Activated CD4-positive, alpha-beta T cell treated with anti-CD3 and anti-CD28 coated beads, Interleukin-10, Interleukin-2, amounts not matched to agents 100 ng/mL and 50 ng/mL, durations not matched to agents 16 hours and 8 hours (primary cell): ENCODE measurements at places on chromosomes 16 and 17.
A peak's percentile ranks its signal among the peaks of the same experiment; 100 is the strongest.

GRCh38 chr17:2090804-2091534, 36.1 kb downstream of the HIC1 start:
- DNase-seq, result no peak

DNA sequence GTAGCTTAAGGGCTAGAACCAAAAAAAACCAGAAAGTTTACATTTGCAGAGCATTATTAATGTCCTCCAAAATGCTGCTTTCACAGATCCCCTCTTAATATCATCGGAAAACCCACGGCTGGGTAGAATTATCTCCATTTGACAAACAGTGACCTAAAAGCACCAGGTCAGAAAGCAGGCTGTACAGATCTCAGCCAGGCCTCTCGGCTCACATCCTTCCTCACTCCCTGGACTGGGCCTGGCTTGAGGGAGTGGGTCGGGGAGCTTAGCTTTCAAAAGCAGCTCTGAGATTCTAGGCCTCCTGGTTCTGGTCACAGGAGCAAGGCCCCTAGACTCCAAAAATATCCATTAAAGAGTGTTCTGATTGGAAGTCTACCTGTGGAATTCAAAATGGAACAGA, 9.1 kb upstream of the SLC12A3 start:
- DNase-seq, result no peak

GRCh38 chr17:67245694-67246402, 852 bp upstream of the HELZ start:
- DNase-seq, result peak; percentile 52

GRCh38 chr17:40432864-40433528, 10.3 kb upstream of the IGFBP4 start:
- DNase-seq, result no peak

DNA sequence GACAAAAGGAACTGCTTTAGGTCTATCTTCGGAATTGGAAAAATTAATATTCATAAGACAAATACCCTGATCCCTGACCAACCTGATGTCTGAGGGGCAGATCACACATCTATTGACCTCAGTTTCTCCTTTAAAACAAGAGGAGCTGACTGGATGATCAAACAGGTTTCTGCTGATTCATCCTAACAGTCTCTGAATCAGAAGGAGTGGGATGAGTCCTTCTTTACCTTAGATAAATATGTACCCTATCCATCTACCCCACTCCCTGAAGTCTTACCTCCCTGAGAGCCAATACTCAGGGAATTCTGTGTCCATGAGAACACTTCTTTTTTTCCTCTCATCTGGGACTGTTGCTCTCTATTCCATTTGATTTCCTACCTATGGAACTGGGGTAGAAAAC, 80.3 kb upstream of the CRHR1 start:
- DNase-seq, result no peak

DNA sequence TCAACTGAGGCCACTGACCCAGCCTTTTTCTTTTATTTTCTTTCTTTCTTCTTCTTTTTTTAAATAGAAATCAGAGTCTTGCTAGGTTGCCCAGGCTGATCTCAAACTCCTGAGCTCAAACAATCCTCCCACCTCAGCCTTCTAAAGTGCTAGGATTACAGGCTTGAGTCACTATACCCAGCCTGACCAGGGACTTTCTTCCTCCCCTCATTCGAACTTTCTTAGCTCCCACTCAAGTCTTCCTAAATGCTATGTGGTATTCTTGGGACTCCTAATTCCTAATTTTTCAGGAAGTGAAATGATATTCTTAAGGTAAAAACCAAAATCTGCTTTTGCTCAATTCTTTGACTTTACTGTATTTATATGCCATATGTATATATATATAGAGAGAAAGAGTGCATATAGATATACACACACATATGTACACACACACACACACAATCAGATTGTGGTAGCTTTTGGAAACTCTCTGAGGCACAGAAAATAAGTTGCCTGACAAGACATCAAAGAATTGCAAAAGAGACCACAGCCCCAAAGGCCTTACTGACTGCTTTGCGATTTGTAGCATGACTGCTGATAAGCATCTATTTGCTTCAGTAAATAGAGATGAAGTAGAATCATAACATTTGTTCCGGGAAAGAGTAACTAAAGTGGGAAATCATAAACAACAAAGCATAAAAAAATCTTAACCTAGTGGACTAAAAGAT, 9.5 kb upstream of the AMZ2 start:
- DNase-seq, result peak; percentile 71

GRCh38 chr17:48283411-48283810, 146.6 kb downstream of the SKAP1 start:
- DNase-seq, result no peak

GRCh38 chr17:77883213-77883650, 75.3 kb upstream of the TNRC6C start:
- no peak for DNase-seq

DNA sequence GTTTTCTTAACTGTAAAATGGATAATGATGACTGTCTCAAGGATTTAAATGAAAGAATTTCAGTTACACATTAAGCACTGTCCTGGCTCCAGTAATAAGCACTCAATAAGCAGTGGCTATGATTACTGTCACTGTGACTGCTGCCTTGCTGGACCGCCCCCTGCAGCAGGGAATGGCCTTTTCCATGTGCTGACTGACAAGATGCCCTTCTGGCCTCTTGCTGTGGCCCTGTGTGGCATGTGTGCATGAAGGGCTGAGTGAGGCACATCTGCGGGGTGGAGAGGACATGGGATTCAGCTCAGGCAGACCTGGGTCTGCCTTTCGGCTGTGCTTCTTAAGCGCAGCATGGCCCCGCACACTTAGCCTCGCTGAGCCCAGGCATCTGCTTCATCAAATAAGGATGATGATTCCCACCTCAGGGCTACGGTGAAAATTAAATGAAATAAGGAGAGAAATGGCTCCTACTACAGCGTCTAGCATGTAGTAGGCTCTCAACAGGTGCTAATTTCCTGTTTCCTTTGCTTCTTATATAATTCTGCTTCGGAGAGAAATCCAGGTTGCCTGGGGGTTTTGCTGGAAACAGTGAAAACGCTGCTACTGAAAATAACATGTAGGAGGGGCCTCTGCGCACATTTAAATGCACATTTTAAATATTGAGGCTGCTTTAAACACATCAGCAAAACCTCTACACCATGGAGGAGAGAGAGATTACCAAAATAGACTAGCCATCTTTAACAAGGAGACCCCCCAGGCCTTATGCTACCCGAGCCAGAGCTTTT, 183.9 kb downstream of the PARN start:
- DNase-seq, result no peak

DNA sequence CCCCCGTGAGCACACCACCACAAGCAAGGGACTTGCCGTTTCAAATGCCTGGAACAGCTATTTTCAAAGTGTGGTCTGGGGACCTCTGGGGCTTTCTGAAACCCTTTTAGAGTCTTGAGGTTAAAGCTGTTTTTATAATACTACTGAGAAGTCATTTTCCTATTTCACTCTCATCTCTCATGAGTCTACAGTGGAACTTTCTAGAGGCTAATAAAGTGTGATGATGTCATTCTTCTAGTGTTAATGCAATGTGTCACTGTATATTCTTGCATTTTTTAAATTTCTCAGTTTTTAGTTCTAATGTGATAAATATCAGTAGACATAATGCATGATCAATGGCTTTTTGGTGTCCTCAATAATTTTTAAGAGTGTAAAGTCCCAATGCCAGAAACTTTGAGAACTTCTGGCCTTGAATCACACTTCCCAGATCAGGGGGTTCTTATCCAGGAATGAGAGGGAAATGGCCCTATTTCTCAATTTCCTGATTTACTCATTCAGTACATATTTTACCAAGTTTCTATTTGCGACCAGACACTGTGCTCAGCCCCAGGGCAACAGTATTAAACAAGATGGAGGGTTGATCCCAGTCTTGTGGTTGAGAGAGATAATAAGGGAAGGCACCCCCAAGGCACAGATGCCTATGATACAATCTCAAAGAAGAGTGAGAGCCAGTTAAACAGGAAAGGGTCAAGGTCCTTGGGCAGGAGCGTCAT, 444.0 kb downstream of the HS3ST3B1 start:
- DNase-seq, result no peak

DNA sequence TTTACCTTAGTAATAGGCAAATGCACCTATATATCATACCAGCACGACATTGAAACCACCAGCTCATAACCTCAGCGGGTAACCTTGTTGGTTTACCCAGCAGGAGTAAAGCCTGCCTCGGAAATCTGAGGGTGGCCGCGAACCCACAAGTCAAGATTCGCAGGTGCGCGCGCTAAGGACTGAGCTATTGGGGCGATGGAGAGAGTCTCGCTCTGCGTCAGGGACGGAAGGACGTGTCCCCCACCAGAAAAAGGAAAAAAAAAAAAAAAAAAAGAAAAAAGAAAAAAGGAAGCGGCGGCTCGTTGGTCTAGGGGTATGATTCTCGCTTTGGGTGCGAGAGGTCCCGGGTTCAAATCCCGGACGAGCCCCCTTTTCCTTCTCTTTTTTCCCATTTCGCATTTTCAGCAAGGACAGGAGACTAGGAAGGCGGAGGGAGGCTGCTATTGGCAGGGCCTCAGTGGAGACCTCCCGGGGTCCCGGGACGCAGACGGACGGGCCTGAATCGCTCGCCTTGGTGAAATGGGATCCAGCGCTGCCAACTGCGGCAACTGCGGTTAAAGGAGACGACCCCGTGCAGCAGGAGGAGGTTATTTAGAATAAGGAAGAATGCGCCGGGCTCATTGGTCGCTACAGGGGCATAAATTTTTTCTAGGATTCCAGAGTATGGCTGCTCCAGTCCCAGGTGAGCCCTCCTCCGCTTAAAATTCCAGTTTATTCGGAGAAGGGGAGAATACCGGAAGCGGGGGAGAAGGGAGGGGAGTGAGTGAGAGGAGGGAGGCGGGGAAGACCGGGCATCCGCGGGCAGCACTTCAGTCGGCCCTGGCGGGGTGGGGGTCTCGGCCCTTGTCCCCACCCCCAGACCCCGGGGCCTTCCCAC, at the start of gene OR1F1:
Gene OR1F1, plus strand, starts transcription at position 407 of the 877 bp plus-strand sequence.
- peak; percentile 94 for DNase-seq
